Right ventricle myocardium superior (tissue), 1 donor: ENCODE measurements at places on chromosomes 6 and 20. TPM values are rescaled to one million over a fixed set of nuclear protein-coding genes. Genes with fewer than 3 reads are reported as not detected.

- DNase-seq: no peak
These were observed 329.0 kb downstream of the ESR1 start for GRCh38 chr6:152136449-152136825.

DNA sequence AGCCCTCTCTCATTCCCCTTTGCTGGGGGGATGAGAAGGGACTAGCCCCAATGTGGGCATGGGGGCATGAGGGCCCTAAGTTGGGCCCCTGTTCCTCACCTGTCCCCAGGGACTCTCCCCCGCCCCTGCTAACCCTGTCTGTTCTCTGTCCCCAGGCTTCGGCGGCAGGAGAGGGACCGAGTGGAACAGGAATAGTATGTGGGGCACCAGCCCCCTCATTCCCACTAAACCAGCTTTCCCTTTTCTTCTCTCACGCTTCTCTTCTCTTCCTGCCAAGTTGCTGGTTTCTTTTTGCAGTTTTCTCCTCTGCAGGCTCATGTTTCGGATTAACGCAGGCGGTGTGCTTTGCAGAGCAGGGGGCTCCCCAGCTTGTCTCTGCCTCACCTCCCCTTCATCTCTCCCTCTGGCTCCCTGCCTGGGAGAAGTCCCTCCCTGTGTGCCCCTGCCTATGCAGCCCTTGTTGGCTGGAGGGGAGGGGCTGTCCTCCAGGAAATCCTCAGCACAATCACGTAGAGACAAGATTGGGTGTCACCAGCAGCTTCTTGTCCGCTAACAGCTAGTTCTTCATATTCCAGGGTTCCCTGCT lies 7.9 kb downstream of the TMEM63B start:
- DNase-seq: no peak

DNA sequence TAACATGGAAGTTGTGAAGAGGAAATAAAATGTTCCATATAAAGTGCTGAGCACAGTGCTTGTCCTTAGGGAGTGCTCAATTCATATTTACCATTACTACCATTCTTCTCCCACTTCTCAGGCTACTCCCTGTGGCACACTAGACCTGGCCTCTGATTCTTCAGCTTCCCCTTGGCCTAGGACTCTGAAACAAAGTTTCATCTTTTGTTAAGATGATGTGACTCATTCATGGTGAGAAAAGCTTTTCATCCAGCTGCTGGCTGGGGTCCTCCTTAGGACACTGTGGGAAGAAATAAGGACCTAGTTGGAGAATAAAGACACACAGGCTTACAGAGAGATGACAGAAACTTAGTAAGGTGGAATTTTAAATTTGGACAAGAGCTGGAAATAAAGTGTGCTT lies 314.8 kb downstream of the CDC5L start:
- no peak for DNase-seq

Gene MAD2L1BP
- 26.1 TPM for total RNA-seq

Gene HCRTR2
- not detected for total RNA-seq

Gene GPR6
- not detected for total RNA-seq
